ENCODE measurements at places on chromosomes 12 and 14.
A peak's percentile ranks its signal among the peaks of the same experiment; 100 is the strongest.

DNA sequence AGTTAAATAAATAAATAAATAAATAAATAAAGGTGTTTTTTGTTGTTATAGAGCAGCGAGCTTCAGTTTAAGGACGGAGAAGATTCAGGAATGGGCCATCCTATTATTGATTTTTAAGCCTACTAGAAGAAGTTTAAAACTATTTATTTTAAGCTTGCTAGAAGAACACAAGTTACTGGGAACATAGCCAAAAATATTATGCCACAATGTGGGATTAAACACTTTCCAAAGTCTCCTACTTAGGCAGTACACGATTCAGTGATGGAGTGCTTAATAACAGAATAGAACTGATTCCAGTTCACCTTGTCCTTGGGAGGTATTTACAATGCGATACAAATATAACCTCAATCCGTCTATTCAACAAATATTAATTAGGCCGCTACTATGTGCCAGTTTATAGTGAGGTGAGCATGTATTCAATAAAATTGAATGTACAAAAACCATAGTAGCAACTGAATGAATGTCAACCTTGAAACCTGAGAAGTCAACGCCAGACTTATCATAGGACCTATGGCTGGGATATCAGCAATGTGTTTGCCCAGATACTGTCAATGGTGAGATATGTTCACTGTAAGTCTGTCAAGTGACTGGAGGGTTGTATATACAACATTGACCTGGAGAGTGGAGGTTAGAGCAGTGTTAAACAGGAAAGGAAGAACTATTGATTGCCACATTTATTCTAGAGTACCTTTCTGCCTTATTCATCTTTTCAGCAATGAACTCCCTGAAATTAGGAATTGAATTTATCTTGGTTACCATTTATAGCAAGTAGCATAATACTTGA lies 486.4 kb downstream of the TMTC2 start:
- no peak for DNase-seq

- peak; percentile 64 for DNase-seq
Observed at GRCh38 chr12:26608706-26609105, 224.3 kb downstream of the ITPR2 start.

DNA sequence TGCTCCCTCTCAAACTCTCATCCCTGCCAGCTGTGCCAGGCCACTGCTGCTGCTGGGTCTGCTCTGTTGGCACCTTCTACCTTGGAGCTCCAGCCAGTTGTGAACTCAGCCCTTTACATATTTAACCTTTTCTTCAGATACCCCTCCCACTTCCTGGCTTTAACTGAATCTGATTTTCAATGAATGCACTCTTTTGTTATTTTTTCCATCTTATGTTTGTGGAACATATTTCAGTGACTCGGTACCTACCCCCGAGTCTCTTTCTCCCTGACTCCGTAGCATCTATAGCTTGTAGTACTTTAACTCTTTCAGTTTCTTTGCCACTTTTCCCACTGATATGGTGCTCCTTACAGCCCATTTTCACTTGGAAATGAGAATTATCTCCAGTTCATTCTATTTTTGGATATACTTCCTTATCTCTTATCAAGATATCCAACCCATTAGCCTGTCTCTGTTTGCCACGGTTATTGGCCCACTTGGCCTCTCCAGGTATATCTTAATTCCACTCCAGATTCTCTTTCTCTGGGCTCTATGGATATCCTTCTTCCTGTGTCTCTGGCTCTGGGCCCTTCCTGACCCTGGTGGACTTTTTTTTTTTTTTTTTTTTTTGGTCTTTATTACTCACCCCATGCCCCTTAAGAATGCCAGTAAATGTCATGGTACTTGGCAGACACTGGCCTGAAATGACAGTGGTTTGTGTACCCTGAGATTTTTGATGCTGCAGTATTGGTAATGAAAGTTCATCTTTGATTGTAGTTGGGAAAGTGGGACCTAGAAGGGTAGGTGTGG lies 62.7 kb downstream of the PELI2 start:
- DNase-seq = no peak

DNA sequence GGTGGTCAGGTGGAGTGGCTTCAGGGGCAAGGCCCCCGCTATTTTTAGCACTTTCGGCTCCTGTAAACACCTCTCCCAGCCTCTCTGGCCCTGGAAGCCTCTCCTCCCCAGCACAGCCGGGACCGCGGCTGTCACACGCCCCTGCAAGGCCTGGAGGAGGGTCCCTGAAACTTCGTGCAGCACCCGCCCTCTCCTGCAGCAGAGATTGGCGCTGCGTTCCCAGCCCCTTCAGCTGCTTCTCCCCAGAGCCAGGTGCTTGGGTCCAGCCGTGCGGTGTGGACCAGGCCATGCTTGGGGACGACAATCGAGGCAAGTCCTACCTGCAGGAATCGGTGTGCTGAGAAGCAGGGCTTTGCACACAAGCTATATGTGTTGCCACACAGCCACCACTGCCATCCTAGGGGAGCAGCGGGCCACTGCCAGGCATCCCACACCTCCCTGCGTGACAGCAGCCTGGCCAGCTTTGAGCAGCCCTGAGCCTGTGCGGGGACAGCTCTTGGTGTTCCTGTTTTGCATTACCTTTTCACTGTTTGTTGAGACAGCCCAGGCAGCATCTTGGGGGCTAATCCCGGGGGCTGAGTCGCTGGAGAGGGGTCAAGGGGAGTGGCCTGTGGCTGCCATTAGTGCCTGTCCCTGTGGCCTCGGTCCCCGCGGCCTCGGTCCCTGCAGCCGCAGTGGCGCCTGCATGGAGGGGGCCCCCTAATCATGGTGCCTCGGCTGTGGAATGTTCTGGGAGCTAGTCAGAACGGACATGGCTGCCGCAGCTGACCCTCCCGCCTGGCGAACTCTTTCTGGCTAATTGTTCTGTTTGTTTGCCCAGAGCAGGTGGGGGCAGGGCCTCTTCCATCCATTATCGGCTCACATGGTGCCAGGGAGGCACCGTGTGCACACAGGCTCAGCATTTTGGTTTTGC lies 27.6 kb upstream of the TRAF3 start:
- DNase-seq = no peak

GRCh38 chr14:43872222-43872621 lies 634.9 kb downstream of the FSCB start:
- no peak for DNase-seq

GRCh38 chr14:99718031-99718810 lies 34.1 kb downstream of the CYP46A1 start:
- DNase-seq = no peak

DNA sequence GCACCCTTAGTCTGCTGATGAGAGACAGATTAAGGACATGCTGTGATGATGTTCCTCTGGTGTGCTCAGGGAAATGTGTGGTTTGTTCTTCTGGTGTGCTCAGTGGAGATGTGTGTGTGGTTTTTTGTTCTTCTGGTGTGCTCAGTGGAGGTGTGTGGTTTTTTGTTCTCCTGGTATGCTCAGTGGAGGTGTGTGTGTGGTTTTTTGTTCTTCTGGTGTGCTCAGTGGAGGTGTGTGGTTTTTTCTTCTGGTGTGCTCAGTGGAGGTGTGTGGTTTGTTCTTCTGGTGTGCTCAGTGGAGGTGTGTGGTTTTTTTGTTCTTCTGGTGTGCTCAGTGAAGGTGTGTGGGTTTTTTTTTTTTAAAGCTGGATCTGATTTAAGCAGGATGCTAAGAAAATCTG lies 15.4 kb downstream of the PIWIL1 start:
- DNase-seq = no peak

GRCh38 chr12:21806255-21806654 lies 31.7 kb upstream of the KCNJ8 start:
- no peak for DNase-seq

DNA sequence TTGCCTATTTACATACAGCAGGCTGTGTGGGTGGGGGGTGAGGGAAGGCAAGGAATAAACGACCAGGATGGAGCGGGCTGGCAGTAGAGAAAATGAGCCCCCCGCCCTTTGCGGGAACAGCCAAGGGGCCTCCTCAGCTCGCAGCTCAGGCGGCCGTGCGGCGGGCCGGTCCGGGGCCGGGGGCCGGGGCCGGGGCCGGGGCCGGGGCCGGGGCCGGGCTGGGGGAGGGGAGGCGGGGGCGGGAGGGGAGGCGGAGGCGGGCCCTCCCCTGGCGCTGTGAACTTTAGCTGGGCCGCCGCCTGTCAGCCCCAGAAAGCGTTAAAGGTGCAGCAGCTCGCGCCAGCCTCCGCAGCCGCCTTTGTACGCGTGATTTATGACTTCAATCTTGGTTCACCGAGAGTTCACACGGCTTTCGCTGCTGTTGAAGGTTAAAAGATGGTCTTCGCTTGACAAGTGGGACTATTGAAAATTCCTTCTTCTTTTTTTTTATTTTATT lies 28.8 kb downstream of the HOXC4 start:
- peak; percentile 33 for DNase-seq

- no peak for DNase-seq
Observed at GRCh38 chr12:45638386-45638785, 91.1 kb upstream of the ARID2 start.

- DNase-seq = peak; percentile 57
Observed at GRCh38 chr14:55438066-55438683, 2.2 kb downstream of the TBPL2 start.

GRCh38 chr12:66648033-66648735 lies 30.7 kb downstream of the GRIP1 start:
- DNase-seq = peak; percentile 70

GRCh38 chr14:105399466-105399775 lies 1.1 kb downstream of the TEX22 start:
- DNase-seq = no peak

DNA sequence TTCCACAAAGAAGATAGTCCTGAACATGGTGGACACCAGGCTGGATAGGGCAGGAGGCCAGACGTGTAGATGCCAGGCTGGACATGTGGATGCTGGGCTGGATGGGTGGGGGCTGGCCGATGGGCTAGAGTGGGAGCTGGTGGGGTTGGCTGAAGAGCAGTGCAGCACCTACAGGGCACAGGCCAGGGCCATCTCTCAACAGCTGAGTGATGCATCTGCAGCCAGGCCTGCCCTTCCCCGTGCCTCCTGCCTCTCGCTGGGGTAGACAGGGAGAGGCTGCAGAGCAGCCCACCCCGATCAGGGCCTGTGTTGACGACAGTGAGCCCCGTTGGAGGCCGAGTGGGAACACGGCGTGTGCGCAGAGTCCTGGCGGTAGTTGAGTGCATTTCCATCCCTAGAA lies 39.3 kb downstream of the EP400 start:
- no peak for DNase-seq

GRCh38 chr12:133233993-133234564 lies 1.6 kb downstream of the ANHX start:
- no peak for DNase-seq

DNA sequence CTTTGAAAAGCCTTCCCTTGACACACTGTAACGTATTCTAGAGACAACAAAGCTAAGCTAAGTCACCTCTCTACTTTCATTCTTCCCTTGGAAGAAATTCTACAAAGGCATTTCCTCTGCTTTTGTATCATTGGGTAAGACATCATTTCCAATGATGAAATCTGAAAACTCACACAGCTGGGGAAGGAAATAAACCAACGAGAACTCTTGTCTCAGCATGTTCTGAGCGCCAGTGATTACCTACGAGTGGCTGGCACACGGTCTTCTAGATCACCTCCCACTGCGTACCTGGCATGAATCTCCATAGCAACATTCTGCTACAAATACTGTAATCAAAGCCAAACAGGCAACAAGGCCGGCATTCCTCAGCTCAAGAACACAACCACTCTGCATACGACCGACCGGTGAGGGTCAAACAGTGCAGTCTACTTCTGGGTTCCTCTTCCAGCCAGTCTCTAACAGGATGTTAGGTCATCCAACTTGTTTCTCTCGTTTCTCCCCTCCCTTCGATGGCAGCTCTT lies 7.6 kb downstream of the VPS37B start:
- peak; percentile 54 for DNase-seq
